Activated CD8-positive, alpha-beta memory T cell treated with anti-CD3 and anti-CD28 coated beads for 24 hours (primary cell): ENCODE measurements at places on chromosomes 1 and 21.

- DNase-seq: no peak
These were observed 343.3 kb upstream of the VAMP3 start for GRCh38 chr1:7427605-7428300.

GRCh38 chr1:156616463-156616862, 2.8 kb upstream of the HAPLN2 start:
- no peak for DNase-seq

DNA sequence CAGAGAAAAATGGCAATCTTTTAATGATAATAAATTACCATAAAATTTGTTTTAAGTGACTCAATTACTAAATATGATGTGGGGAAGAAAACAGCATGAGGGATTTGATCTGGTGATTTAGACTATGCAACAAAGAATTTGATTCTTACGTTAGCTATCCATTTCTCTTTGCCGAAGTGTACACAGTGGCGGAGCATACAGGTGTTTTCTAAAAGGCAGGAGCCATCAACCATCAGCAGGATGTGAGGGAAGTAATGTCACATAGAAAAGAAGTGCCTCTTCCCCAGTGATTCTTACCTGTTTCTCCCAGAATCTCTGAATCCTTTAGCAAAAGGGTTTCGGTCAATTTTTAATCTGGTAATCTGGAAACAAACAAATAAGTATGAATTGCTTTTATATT, 74.3 kb downstream of the TBX15 start:
- no peak for DNase-seq

GRCh38 chr1:235022341-235022980, 106.2 kb downstream of the TOMM20 start:
- DNase-seq: no peak

DNA sequence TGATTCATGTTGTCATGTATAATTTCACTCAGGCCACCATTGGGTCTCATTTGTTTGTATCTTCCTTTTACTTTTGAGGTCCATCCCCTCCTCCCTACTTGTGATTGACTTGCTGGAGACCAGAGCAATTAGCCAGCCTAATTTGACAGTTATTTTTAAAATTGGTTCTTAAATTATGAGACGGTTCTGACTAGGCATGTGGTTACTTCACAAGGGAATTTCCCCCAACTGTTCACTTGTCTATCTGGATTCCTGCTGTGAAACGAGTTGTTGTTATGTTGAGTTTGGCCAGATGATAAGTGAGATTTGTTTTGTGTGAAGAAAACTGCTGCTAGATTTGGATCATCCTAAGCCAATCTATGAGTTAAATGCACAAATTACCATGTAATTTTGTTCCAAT, 359.1 kb downstream of the BARHL2 start:
- no peak for DNase-seq

- DNase-seq: no peak
These were observed 55.8 kb downstream of the IARS2 start for GRCh38 chr1:220149742-220150141.

- no peak for DNase-seq
These were observed 17.0 kb upstream of the CD101 start for GRCh38 chr1:116984406-116985160.

GRCh38 chr1:171611306-171611705, 10.7 kb upstream of the MYOCOS start:
- DNase-seq: no peak

DNA sequence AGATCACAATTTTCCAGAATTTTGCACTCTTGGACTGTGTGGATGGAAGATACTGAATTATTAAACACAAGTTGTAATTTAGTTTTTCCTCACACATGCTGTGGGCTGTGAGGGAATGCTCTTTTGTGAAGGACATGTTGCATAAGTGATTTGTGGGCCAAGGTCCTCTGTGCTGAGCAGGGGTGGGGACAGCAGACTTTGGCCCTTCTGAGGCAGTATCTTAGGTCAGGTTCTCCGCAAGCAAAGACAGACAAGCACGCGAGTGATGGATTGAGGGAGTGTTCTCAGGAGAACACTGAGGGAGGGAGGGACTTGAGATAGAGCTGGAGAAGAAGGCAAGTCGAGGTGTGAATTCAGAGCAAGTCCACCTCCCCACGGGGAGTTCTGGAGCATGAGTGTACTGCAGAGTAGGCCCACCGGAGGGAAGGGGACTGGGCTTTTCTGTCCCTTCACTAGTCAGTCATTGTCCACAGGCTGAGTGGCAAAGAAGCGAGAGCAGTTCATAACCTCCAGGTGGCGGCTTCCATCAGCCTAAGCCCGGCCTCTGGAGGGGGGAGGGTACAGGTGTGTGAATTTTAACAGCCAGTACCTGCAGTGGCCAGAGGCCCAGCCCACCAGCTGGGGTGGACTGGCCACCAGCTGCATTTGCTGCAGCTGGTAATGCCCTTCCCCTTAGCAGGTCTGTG, 19.1 kb upstream of the CD101 start:
- no peak for DNase-seq

DNA sequence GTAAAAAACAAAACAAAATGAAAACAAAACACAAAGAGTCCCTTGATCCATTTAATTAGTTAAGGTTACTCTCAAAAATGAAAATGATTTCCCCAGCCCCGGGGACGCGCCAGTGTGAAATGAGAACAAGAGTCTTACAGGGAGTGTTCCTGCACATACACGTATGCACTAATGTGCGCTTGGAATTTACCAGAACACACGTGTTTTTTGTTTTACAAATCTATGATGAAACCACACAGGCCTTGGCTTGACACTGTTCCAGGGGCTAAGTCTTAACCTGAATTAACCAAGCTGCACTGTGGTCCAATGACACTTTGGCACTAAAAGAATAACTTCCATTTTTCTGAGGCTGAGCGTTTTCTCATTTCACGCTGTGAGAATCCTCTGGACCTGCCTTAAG, 63.7 kb downstream of the SLC45A1 start:
- no peak for DNase-seq

DNA sequence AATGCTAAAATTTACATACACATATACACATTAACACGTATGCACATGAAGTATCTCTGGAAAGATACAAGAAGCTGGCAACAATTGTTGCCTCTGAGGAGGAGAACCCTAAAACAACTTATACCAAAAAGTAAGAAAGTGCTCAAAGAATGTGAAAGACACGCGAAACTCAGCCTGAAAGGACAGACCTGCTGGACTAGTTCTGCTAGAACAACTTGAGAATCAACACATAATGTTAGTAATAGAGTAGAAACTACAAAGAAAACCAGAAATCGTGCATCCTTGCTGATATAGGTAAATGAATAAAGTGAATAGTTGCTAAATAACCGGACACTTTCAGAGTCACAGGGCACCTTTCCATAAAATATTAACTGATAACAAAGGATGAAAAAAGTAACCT, 242.5 kb downstream of the RERE start:
- no peak for DNase-seq

GRCh38 chr1:160605792-160606479, 26.6 kb upstream of the CD84 start:
- DNase-seq: no peak

DNA sequence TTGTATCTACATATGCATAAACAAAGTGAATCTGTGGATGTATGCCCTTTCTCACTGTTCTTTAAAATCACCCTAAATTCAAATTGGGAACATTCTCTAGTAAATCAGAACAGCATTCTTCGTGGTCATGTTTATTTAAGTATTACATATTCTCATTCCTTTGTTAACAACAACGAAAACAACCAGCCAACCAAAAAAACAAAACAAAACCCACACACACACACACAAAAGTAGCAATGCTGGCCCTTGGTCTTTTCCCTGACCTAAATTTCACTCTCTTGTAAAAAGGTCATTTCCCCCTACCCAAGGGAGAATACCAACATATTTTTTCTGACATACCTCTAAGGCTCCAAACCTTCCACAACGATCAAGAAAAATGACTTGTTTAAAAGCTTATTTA, 102.6 kb downstream of the NRIP1 start:
- no peak for DNase-seq

- DNase-seq: no peak
These were observed 11.2 kb upstream of the IVNS1ABP start for GRCh38 chr1:185328255-185328654.

DNA sequence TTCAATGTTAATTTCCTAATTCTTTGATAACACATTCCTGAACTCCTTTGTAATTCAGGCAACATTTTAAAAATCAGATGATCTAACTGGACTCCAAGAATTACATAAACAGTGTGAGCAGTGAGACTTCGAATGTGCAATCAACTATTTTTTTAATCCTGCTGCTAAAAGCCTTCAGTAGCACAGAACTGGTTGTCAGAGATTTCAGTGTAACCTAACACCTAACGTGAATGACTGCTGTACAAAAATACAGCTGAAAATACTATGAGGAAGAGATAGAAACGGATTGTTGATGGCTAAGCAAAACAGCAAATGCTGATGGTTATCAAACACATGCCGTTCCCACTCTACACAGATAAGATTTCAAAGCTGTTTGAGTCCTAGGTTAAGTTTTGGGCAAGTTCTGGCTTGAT, 46.1 kb downstream of the APP start:
- no peak for DNase-seq

- no peak for DNase-seq
These were observed 792.8 kb downstream of the ADGRL2 start for GRCh38 chr1:82593561-82593960.

DNA sequence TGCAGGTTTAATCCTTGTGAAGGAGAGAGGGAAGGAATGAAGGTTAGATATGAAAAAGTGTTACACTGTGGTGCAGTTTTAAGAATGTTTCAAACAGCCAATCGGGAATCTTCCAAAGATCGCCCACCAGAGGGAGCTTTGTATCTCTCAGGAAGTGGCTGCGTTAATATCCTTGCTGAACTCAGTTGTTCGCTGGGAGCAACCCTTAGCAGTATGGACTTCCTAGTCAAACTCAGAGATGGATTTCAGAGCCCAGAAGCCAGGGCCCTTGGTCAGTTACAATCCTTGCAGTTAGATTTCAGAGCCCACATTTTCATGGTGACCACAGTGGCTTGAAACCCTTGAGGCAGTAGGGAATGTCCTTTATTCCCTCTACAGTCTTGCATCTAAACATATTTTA, 136.2 kb downstream of the NTNG1 start:
- no peak for DNase-seq

GRCh38 chr1:4407851-4408250, 246.6 kb upstream of the AJAP1 start:
- no peak for DNase-seq
